ENCODE measurements at places on chromosomes 7 and 10.

- no peak for ATAC-seq
These were observed 48.6 kb downstream of the EXOC4 start for GRCh38 chr7:133301444-133301843.

- ATAC-seq, result peak; percentile 18
These were observed 5.8 kb downstream of the CDCA7L start for GRCh38 chr7:21939858-21940372.

GRCh38 chr7:13542451-13542850 is 447.0 kb downstream of the ETV1 start:
- no peak for ATAC-seq

DNA sequence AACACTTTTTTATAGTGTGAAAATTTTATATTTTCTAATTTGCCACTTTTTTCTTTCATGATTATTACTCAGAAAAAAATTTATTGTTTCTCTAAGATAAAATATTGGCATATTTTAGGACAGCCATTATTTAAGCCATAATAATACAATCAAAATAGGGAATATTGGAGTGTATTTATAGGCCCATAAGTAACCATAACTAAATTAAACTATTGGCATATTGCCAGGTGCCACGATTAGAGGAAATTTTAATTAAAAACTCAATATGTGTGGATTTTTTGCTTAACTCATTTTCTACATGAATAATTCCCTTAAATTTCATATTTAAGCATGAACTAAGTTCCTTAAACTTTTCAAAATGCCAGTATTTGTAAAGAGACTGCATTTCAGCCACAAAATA is 587.8 kb downstream of the IPMK start:
- no peak for ATAC-seq

DNA sequence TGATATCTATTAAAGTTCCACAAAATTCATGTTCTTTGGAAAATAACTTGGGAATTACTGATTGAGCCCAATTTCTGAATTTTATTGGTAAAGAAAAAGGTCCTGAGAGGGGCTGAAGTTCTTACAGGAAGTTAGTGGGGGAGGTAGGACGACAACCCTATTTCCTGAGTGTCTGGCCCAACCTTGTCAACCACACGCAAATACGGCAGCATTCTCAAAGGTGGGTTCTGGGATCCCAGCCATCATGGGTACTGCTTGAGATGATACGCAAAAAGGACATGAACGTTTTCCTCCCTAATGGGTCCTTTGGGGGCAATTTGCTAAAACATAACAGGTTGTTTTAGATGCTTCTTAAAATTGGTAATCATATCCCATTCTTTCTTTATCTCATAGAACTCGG is 2.7 kb upstream of the PDCD4 start:
- no peak for ATAC-seq

GRCh38 chr7:39073432-39073831 is 95.7 kb downstream of the POU6F2 start:
- ATAC-seq, result peak; percentile 45

- ATAC-seq, result no peak
These were observed 66.4 kb downstream of the ZNF503 start for GRCh38 chr10:75335191-75335590.

- peak; percentile 78 for ATAC-seq
These were observed 60.2 kb downstream of the TFPI2 start for GRCh38 chr7:93830141-93830925.

- no peak for ATAC-seq
These were observed 33.2 kb downstream of the ABCC2 start for GRCh38 chr10:99815621-99816020.

- ATAC-seq, result peak; percentile 79
These were observed 161.3 kb downstream of the SLIT1 start for GRCh38 chr10:97024168-97025073.

DNA sequence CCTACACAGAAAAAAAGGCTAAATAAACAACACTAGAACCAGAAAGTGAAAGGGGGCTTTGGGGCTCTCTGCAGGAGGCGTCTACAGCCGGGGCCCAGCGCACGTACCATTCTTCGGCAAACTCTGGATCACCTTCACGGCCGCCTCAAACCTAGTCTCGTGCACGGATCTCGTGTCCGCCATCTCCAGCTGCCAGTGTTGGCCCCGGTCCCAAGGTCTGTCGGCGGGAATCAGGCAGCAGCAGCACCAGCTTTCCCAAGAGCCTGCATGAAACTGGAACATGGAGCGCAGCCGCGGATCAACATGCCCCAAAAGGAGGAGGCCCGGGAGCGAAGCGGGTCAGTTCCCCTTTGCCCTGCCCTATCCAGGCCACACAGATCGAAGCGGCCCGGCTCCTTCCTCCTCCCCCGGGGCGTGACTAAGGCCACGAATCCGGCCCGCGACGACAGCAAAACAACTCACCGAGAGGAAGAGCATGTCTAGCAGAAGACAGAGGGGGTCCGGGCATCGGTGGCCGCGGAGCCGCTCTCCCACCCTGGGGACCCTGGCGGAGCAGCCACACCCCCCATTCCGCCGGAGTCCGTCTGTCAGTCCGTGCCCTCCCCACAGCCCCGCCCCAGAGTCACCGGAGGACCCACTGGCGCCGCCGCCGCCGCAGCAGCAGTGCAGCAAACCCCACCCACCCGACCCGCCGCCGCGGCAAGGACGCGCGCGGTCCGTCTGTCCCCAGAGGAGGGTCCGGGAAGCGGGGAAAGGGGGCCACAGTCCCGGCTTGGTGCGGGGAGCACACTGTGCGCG is at the start of gene ACBD5:
Gene ACBD5, minus strand, starts transcription at position 586 of the 798 bp plus-strand sequence. Its CDS starts 109 bp downstream, at position 477.
- ATAC-seq, result peak; percentile 77

DNA sequence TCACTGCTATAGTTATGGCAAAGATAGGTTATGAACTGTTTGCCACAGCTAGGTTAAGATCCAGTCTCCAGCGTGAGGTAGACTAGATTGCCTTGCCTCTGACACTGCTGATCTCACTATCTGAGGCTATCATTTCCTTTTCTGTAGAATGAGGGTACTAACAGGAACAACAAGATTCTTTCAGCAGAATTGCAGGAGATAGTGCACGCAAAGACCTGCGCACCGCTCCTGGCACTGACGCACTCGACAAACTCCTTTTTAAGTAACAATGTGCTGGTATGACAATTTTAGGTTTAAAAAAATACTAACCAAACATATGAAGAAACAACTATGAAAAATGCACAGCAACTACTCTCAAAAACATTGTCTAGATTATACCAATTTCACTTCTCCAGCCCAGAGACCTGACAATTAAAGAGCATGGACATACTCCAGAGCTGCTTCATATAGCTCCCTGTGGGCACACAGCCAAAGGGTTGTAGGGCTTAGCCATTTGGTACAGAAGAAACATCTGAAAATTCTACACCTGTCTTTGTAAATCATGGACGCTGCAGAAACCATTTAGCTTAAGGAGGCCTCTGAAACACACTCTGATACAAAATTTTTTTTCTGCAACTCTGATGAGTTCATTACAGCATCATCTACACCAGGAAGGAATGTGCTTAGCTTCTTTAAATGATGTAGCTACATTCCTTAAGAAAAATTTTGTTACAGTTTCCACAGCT is 7.8 kb downstream of the ADAM12 start:
- peak; percentile 78 for ATAC-seq

- ATAC-seq, result no peak
These were observed 11.6 kb downstream of the SLC29A4 start for GRCh38 chr7:5294169-5294987.

DNA sequence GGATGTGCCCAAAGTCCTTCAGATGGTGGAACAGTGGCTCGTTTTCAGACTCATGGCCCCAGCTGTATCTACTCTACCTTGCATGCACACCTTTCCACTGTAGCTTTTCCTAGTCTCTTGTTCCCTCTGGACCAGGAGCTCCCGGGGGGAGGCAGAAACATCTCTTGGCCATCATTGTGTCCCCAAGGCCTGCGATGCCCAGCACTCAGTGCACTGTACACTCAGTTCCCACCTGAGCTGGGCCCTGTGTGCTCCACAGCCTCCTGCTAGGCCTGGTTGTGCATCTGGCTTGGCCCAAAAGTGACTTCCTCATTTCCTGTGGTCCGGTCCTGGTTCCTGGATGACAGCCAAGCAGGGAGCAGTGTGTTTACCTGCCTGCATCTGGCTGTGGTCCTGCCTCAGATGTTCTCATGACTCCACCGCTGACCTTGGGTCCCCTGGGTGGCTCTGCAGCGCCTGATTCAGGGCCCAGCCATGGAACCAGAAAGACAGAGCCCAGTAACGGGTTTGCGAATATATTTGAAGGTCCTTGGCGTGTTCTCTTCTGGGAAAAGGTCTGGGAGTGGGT is 9.9 kb upstream of the DOCK1 start:
- ATAC-seq, result no peak

DNA sequence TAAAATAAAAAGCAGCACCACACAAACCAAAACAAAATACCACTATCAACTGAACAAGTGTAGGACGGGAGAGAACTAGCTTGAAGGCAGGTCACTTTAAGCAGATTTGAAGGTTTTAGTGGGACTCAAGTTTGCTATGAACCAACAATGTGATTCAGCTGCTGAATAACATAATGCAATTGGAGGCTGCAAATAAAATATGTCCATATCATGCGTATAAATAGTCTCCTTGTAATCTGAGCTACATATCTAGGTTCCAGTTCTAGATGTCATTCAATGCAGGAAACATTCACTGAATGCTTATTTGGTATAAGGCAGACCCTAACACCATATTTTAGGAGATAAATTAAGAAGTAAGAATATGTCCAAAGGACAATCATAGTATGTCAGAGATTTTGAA is 81.4 kb upstream of the KCNIP2 start:
- no peak for ATAC-seq

- no peak for ATAC-seq
These were observed 44.5 kb upstream of the COMTD1 start for GRCh38 chr10:75280236-75280635.

DNA sequence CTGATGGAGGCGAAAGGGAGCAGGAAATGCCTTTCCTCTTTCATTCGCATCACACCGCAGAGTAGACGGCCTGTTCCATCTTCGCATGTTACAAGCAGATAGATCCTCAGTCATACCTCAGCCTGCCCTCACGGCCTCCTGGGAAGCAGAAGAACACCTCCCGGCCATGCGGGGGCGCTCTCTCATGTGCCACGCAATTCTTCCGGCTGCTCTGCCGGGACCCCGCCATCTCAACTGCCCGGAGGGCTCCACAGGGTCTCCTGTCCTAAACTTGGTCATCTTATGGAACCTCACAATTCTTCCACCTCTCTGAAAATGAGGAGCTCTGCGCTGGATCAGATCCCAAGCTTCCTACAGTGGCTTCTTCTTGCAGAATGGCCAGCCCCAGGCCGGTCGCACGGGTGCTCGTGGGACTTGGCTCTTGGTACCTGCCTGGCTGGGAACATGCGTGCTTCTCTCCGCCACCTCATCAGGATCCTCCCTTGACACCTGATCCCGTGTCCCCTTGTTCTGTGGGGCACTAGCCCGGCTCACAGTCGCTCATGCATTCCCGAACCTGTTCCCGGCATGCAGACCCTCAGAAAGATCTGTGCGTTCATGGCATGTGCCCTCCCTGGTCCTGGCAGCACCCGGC is 262.8 kb upstream of the SHH start:
- ATAC-seq, result no peak

GRCh38 chr7:42931447-42931833 is 534 bp downstream of the PSMA2 start:
- no peak for ATAC-seq

- no peak for ATAC-seq
These were observed 87.9 kb downstream of the KMT2E start for GRCh38 chr7:105101864-105102263.

DNA sequence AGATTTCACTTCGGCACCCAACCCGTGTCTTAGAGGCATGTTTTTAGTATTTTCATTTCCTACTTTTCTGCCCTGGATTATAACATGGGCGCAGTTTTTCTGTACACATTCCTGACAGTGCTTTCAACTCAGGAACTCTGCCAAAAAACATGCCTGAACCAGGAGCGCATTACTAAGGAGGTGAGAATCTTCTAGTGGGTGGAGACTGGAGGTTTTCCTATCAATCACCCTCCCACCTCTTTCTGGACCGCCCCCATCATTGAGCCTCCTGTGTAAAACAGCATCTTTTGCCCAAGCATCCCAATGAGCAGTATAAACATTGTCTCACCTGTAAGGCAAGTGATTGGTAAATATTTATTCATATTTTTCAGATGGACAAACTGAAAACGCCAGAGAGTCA is 53.2 kb downstream of the STK17A start:
- peak; percentile 57 for ATAC-seq

DNA sequence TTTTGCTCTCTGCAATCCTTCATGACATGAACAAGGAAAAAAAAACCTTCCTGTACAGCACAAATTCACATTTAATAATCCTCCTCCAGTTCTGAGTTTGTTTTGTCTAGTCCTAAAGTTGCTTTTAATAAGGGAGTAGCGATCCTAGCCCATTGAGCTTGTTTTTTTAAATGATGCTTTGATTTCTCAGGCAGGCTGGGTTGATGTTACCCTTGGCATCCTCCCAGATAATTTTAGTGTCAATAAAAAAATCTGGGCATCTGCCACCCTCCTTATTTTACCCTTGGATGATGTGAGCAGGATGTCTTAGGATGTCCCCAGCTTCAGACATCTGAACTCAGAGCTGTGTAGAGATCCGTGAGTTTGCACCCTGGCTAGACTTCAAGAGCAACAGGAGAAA is 33.9 kb upstream of the PROSER2 start:
- no peak for ATAC-seq

GRCh38 chr7:2371329-2371728 is 16.7 kb downstream of the EIF3B start:
- no peak for ATAC-seq

DNA sequence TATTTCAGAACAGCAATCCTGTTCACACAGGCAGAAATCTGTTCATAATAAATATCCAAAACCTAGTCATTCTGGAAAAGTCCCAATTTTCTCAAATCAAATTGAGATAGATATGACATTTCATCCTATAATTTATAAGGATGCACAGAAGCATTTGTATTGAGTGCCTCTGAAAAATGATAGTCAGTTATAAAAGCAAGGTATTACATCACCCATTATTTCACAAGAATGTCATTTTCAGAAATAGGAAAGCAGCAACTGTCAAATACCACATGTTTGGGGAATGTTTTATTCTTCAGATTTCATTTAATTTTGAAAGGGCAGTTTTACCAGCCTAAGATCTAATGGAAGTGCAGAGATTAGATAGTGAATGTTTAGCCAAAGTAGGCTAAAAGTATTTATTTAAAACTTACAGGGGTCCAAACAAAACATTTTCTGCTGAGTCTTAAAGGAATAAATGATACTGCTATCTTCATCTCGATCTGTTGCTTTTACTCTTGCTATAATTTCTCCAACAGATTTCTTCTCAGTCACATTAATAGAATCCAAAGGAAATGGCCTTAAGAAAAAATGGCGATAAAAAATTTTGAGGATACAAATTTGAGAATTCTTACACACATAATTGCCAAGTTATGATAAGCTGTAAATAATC is 185.8 kb downstream of the HGF start:
- peak; percentile 89 for ATAC-seq

DNA sequence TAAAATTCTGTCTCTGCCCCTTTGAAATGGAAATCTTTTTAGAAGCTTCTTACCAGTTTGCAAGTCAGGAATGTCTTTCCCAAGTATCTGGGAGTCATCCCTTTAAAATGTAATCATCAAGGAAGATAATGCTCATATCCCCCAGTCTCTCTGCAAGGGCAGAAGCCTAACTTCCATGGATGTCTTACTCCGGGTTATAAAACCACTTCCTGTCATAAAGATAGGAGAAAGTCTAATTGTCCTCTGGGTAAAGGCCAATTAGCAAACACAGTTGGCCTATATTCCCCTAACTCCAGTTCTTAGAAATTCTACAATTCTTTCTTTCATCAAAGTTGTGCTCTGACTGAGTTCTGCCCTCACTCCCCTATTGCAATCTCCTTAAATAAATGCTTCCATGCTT is 1631.5 kb upstream of the LRRTM3 start:
- no peak for ATAC-seq

GRCh38 chr7:98110249-98111022 is 3.8 kb downstream of the LMTK2 start:
- ATAC-seq, result no peak
